Occipital lobe (tissue), 3 donors: ENCODE measurements at places on chromosomes 5 and 9.

DNA sequence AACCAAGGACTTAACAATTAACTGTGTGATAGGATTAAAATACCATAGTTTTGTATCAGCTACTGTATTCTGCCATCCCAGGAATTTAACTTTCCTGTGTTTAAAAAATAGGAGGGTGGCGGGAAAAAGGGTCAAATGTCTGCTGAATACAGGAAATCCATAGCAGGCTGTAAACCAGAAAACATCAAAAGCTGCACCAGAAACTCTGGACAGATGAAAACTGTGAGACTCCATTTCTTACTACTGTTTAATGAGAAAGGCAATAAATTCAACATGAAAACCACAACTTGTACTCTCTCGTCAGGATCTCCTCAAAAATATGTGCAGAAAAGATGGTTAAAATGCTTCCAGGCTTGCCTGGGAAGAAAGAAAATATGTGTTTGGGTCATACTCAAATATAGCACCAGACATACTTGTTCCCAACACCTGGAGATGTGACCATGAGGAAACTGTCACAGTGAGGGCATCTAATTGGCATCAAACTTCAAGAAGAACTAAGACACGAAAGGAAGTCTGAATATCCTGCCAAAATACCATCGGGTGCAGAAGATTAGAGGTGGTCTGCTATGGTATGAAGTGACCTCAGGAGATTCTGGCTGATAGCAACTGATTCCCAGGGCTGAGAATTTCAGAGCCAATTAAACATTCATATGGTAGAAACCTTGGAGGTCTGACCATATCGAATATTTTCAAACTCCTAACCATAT lies 164.7 kb upstream of the TARS1 start:
- no peak for DNase-seq

GRCh38 chr5:32522429-32523143 lies 62.8 kb upstream of the SUB1 start:
- no peak for DNase-seq

DNA sequence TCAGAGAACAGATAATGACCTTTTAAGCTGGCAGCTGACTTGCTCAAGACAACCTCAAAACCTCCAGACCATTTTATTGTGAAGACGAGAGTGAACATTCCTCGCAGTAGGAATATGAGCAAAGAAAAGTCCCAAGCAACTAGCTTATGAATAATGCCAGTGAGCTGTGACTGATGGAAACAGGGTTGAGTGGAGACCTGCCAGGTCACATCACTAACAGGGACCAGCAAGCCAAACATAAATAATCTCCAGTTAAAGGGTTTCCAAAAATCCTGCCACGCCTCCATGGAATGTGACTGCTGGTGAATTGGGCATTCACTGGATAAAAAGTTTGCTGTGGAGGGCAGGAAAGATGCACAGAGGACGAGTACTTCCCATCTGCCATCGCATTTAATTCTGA lies 185.4 kb downstream of the CRB2 start:
- DNase-seq, result no peak

DNA sequence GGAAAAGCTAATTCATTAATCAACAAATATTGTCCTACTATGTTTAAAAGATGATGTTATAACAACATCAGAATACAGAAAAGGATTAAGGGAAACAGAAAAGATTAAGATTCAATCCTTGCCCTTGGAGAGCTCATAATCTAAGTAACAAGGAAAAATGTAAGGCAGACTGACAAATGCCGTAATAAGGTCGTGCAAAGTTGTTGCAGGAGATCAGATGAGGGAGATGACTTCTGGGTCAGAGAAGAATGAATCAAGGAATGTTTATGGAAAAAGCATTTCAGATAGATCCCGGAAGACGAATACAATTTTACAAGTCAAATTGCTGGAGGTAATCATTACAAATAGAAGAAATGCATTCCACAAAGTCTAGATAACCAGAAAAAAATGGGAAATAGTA lies 6.4 kb downstream of the ADAMTS6 start:
- no peak for DNase-seq

- DNase-seq, result no peak
Measured at GRCh38 chr5:124061068-124061430, 549.1 kb downstream of the CSNK1G3 start.

DNA sequence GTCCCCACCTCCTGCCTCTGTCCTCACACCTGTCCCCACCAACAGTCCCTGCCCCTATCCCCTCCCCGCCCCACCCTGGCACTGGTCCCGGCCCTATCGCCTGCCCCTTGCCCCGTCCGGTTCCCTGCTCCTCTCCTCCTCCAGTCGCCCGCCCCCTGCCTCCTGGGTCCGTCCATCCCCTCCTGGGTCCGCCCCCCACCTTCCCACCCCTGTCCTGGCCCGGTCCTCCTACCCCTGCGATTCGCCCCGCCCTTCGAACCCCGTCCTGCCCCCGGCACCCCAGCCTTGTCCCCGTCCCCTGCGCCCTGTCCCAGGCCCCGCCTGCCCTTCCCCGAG lies 372 bp downstream of the EDF1 start:
- DNase-seq, result no peak

DNA sequence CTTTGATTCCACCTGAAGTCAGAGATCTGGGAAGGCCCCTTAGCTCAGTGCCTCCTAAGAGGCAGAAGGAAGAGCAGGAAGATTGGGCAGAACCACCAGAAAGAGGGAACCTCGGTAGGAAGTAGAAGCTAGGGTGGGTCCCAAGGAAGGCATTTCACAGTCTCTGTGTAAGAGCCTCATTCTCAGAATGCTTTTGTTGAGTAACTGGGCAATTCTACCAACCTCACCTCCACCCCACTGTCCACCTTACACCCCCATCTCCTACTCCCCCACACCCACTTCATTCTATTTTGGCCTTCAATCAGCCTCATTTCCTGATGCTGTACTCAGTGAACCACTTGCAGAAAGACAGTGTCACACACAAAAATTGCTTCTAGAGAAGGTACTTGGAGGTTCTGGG lies 3.5 kb downstream of the HBEGF start:
- DNase-seq, result no peak

DNA sequence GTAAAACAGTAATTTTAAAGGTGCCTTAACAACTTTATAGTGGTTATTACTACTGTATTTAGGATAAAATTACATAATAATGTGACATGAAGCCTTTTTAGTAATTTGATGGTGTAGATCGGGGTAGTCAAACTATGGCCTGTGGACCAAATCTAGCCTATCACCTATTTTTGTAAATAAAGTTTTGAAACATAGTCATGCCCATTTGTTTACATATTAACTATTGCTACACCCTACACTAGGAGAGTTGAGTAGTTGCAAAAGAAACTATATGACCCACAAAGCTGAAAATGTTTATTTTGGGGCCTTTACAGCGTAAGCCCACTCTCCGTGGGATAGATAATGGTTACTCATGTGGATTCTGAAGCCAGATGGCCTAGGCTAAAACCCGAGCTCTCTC lies 6.2 kb downstream of the CEP78 start:
- no peak for DNase-seq

GRCh38 chr9:100072805-100073204 lies 26.0 kb downstream of the ERP44 start:
- DNase-seq, result no peak

- DNase-seq, result no peak
Measured at GRCh38 chr9:131773911-131774379, 34.1 kb upstream of the RAPGEF1 start.

DNA sequence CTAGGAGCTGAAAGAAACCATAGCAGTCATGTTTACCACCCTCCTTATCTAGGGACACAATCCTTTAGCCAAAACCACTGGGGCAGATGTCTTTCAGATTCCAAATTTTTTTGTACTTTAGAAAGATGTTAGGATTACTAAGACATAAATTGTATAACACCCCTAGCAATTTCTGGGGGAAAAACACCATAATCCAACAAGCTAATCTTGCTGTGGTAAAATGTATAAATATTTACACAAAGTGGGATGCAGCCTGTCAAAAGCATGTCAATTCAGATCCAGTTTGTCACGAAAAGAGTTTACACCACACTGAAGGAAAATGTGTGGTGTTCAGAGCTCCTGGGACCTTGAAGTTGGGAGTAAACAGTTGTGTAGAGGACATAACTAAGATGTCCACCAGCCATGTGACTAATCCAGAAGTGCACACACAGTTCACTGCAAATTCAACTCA lies 274.3 kb downstream of the ADAMTSL1 start:
- DNase-seq, result no peak

DNA sequence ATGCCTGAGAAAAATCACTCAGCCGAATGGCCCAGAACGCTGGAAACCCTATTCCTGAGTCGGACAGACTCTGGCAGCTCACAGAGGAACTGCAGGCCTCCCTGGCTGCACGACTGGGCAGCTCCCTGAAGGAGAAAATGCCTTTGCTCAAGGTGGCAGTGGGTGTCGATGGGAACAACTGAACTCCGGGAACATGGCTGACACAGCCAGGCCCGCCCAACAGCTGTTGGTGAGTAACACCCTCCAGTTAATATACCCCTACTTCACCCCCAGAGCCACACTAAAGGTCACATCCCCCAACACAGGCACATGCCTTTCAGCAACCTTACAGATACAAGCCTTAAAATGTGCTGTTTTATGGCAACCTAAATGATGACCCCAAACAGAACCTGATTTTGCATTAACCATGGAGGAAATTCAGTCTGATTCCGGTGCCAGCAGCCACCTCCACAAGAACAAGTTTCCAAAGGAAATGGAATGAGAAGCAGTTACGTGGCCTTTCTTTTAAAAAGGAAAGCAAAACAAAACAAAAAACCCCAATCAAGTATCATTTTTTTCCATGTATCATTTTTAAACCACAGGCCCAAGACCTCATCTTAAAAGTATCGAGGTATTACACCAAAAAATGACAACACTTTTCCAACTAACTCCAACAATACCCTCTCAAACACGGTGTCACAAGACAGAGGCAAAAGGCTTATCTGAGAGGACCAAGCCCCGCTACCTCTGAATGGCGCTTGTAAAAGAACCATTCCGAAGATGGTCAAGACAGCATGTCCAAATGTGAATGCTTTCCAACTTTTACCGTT lies 3.1 kb downstream of the KLF9 start:
- peak; percentile 35 for DNase-seq

DNA sequence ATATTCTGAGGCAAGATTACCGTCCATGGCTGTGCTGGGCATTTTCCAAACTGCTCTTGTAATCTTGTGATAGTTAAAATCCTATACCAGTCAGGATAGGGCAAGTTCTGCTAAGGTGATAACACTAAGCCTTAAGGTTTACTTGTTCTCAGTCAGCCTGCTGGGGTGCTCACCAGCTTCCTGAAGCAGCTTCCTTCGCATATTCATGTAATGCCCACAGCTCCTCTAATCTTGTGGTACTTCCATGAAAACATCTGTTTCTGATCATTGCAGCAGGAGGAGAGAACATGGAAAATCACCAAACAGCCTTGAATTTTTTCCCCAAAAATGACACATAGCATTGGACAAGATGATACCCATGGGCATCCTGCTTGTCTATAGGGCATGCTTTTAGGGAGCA lies 473.2 kb downstream of the MED10 start:
- no peak for DNase-seq

DNA sequence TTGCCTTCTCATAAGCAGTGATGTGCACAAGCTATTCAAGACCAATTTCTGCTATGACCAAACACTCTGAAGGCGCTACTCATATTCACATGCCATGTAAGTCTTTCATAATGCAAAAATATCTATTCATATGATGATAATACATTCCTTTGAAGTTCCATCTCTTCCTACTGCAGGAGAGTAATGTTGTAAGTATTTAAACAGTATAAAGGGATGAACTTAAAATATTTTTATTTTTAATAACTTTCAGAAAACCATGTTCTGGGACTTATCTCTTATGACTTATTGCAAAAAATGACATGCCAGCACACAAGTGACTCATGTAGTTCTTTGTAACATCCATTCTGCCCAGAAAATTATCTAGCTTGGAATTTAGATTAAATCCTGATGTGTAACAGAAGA lies 376.4 kb downstream of the KCTD16 start:
- no peak for DNase-seq

DNA sequence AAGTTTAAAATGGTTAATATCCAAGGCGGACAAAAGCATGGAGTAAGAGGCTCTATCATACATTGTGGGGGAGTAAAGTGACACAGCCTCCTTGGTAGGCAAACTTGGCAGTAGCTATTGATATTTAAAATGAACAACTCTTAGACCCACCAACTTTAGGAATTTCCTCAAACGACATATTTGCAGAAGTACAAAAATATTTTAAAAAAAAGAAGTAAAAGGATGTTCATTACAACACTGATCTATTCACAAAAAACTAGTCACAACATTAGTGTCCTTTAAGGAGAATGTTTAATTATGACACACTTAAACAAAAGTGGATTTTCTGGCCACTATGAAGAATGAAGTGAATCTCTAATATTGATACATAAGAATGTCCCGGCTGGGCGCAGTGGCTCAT lies 1.7 kb downstream of the ALG2 start:
- no peak for DNase-seq

DNA sequence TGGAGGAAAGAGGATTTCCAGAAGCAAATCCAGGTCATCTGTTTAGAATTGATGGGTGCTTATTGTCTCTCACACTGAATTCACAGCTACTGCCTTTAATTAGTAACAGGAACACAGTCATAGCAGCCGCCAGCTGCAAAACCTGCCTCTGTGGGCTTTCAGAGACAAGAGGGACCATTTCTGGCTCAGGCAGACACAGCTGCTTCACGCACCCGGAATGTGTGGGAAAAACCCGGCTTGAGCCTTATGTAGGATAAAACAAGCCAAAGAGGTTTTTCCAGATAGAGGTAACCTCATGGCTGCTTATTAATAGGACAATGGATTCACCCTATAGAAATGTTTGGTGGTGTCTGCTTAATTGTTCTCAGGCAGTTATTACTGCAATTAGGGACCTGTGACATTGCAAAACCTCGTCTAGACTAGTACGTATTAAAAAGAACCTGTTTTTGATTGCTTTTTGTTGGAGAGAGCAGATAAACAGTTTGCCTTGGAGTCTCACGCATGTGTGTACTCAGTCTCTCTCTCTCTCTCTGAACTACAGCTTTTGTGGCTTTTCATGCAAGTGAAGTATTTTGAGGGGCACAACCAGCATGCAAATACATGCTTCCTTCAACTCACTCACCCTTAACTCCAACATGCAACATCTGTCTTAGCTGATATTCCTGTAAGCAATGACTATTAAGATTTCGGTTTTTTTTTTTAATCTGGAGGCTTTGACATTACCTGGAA lies 302.7 kb downstream of the PLK2 start:
- DNase-seq, result peak; percentile 71

GRCh38 chr5:80871541-80871961 lies 88.6 kb upstream of the RASGRF2 start:
- DNase-seq, result no peak

GRCh38 chr9:118283488-118283887 lies 579.3 kb downstream of the TLR4 start:
- DNase-seq, result no peak

DNA sequence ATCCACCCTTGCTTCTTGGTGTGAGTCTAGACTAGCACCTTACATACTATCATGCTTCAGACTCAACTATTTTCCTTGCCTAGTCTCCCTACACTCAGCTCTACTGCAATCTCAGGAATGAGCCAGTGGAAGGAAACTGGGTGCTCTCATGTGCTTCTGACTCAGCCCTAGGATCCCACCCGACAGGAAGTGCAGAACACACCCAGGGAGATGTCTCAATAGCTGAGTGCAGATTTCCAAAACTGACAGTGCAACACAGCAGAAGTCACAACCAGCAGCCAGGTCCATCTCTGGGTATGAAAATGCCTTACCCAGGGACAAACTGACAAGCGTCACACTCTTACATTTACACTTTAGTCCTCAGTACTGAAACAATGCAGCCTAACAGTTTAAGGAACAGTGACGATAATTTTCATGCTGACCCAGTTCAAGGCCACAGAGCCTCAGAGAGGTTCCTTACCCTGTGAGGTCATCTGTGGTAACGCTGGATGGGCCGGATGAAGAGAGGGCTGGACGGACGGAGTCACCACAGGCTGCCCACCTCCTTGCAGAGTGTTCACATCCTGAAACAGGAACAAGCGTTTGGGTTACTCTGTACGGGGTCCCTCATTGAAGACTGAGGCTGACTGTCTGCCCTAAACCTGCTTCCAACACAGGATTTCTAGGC lies 33.0 kb downstream of the FKBP15 start:
- DNase-seq, result peak; percentile 2
